ENCODE measurements at places on chromosomes 2 and 18.

DNA sequence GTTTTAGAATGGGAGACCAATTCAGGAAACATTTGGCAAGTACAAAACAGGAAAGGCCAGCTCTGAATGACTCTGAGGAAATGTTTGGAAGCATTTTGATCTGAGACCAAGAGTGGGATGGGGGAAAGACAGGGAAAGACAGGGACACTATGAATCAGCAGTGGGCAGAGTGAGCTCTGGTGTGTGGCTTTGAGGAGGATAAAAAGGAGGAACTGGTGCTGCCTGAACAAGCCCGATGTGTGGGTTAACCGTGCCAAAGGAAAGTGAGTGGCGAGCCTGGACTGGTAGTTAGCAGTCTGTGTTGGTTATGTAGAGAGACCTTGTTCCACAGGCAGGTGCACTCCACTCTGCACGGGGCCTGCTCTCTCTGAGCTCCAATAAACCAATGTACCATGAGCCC lies 5.3 kb downstream of the MFSD6 start:
- DNase-seq = no peak

GRCh38 chr2:241974851-241975592 lies 105.5 kb downstream of the RTP5 start:
- DNase-seq = no peak

- DNase-seq = no peak
Measured at GRCh38 chr18:28802546-28802945, 625.6 kb upstream of the CDH2 start.

DNA sequence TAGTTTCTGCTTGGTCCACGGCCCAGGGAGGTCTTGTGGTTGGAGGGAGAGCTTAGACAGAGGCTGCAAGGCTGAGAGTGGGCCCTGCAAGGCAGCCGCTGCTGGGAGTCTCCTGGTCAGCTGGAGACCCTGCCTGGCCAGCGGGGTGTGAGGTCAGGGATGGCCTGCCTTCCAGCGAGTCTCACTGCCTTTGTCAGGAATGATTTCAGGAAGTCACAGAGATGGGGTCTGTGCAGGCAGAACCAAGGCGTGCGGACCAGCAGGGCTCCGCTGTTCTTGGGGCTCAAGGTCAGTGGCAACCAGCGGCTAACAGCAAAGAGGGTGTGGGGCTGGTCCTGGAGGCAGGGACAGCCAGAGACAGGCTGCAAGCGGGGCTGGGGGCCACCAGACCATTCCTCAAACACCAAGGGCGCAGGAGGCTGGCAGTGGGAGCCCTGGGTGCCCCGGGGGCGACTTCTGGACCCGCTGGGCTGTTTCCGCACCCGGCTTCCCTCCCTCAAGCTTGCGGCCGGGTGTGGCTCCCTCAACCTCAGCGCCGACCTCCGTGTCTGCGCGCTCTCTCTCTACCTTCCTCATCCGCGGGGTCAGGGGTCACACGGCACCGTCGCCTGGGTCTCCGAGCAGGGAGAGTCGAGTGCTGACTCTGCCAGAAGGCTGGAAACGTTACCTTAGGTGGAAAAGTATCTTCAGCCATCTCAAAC lies 124.5 kb upstream of the CTDP1 start:
- DNase-seq = no peak

- peak; percentile 81 for DNase-seq
Measured at GRCh38 chr2:100620481-100620880, 57.7 kb downstream of the PDCL3 start.

DNA sequence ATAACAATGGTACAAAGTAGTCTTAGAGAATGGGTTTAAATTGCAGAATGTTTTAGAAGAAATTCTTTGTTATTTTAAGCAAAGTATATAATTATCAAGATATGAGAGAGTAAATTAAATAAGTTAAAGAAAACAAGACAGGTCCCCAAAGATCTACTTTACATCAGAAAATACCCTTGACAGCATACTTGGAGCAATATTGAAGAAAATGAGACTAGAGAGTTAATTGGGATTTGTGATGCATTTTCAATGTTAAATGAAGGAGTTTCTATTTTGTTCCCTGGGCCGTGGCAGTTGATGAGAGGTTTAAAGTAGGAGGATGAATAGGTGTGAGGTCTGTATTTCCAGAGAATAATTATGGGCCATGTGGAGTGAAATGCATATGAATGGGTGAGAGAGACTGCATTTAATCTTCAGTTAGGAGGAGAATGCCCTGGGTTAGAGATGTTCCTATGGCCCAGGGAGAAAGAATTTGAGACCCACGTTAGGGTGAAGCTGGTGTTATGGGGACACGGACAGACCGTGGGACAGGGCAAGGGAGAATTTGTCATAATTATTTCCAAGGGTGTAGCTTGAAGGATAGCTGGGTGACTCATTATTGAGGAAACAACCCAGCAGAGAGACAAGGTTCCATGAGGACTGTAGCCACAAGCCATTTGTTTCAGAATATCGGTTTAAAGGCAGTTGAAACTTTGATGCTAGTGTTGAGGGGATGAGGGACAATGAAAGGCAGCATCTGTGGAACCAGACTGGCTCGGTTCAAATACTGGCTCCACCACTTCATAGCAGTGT lies 22.7 kb downstream of the MGAT5 start:
- no peak for DNase-seq

- DNase-seq = no peak
Measured at GRCh38 chr2:105582952-105583660, 161.6 kb upstream of the NCK2 start.

- DNase-seq = no peak
Measured at GRCh38 chr2:237445611-237446337, 31.8 kb upstream of the COL6A3 start.

DNA sequence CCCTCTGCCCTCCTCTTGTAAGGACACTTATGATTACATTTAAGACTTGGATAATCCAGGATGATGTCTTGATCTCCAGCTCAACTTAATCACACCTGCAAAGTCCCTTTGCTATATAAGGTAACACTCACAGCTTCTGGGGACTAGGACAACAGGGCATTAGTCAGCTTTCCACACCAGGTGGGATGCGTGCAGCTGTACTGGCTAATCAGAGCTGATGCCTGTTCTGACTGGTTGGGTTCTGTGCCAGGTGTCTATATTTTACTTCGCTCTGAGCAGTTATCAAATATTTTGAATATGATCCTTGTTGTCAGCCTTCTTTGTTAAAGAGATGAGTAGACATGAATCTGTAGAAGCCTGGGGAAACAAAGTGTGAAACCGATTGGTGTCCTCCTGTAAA lies 115.5 kb upstream of the ATP8B1 start:
- no peak for DNase-seq

GRCh38 chr2:79162801-79163200 lies 3.2 kb upstream of the REG3A start:
- DNase-seq = no peak

GRCh38 chr2:219243291-219243761 lies 1.9 kb downstream of the GLB1L start:
- DNase-seq = no peak

DNA sequence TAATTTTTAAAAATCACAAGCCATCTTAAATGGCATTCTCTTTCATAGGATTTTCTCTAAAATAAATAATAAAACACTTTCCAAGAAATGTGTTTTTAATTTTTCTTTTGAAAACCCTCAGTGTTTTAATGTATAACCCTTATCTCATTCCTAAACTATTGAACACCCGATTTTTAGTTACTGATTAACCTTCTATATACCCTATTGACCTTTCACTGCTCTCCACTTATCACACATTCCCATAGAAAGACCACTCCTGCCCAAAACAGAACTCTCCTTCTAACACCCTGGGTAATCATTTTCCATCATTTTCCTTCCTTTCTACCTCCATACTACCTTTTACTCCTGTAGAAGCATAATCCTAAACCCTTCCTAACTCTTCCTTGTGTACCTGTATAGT lies 102.4 kb downstream of the EPC2 start:
- DNase-seq = no peak

- no peak for DNase-seq
Measured at GRCh38 chr2:62424899-62425298, 81.1 kb downstream of the TMEM17 start.

GRCh38 chr18:8422391-8422790 lies 186.8 kb upstream of the RAB12 start:
- no peak for DNase-seq

DNA sequence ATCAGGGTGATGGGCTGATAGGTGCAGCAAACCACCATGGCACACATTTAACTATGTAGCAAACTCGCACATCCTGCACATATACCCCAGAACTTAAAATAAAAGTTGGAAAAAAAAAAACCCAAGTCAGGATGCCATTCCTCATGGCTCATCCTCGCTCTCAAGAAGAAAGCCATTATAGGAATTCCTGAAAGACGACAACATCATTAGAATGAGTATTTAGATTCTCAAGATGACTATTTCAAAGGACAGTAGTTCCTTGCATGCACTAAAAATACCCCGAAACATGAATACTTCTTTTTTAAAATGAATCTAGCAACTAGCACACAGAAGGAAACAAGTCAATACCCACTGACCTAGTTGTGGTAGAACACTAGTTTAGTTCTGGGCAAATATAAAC lies 285.8 kb upstream of the REV1 start:
- DNase-seq = no peak

DNA sequence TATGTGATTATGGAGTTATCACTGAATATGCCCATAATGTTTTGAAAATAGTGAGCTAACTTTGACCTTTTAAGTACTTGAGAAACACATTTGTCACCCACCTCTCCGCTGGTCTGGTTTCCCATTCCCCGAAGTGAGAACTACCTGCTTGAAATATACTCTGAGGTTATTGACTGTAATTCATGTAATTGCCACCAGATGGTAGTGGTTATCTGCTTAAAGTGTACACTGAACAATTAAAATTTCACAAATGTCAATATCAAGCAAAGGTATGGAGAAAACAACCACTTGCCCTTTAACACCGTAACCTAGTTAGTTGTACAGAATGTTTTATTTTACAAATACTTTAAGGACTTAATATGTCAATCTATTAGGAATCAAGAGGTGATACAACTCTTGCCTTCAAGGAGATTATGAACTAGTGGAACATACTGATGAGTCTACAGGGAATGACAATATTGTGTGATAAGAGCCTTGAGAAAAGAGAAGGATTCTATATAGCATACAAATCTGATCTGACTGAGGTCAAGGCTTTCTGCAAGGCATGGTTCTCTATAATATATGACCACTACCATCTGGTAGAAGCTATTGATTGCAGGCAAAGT lies 316.8 kb upstream of the KCNH7 start:
- no peak for DNase-seq

GRCh38 chr2:637804-638203 lies 39.4 kb downstream of the TMEM18 start:
- DNase-seq = peak; percentile 50

GRCh38 chr2:64934530-64934929 lies 54.7 kb upstream of the SLC1A4 start:
- DNase-seq = no peak

- DNase-seq = no peak
Measured at GRCh38 chr2:240023792-240024191, 1.4 kb downstream of the NDUFA10 start.

GRCh38 chr2:231715499-231715837 lies 7.1 kb downstream of the PTMA start:
- no peak for DNase-seq

DNA sequence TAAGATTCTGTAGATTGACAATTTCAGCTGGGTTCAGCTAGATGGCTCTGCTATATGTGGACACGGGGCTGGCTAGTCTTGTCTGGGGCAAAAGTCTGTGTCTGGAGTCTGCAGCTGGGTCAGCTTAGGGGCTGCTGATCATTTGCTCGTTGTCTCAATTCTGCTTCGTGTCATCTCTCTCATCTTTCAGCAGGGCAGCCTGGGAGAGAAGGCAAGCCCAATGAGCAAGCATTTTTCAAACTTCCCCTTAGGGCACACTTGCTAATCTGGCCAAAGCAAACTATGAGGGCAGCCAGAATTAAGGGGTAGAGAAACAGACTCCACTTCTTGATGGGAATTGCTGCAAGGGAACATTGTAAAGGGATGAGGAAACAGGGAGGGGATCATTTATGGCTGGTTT lies 462.6 kb downstream of the SLC4A3 start:
- DNase-seq = no peak

DNA sequence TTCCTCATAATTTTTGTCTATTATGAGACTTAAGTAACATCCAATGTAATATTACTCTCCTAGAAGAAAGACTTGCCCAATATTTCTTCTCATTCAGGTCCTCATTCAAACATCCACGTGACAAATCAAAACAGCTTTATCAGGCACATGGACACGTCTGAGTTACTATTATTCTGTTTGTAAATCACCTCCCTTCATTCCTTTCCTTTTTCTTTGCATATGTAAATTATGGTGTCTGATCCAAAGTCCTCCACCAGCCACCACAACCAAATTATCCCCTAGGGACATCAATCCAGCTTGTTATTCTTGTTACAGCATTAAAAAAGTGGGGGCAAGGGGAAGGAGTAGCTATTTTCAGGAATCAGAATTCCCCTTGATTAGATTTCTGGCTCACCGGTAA lies 7.1 kb downstream of the TMEM163 start:
- DNase-seq = peak; percentile 39

GRCh38 chr2:197292619-197293018 lies 18.0 kb downstream of the ANKRD44 start:
- DNase-seq = no peak

- no peak for DNase-seq
Measured at GRCh38 chr2:192196421-192197194, 1.9 kb upstream of the TMEFF2 start.

DNA sequence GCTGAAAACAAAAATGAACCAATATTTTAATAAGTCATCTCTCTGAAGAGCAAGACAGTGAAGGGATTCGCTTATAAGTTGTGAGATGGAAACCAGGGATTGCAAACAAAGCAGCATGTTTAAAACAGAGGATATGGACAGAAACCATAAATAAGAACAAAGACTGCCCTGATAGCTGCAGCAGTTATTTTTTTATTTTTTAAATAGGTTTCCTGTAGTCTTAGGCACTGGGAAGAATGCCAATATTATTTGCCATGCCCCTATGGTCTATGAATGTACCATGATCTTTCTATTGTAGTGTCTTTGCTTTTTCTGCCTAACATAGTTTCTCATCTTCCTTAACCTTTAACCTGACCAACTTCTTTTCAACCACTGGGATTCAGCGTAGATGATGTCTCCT lies 1334.0 kb upstream of the NRXN1 start:
- DNase-seq = no peak

GRCh38 chr2:24626131-24626530 lies 135.1 kb downstream of the NCOA1 start:
- DNase-seq = no peak

DNA sequence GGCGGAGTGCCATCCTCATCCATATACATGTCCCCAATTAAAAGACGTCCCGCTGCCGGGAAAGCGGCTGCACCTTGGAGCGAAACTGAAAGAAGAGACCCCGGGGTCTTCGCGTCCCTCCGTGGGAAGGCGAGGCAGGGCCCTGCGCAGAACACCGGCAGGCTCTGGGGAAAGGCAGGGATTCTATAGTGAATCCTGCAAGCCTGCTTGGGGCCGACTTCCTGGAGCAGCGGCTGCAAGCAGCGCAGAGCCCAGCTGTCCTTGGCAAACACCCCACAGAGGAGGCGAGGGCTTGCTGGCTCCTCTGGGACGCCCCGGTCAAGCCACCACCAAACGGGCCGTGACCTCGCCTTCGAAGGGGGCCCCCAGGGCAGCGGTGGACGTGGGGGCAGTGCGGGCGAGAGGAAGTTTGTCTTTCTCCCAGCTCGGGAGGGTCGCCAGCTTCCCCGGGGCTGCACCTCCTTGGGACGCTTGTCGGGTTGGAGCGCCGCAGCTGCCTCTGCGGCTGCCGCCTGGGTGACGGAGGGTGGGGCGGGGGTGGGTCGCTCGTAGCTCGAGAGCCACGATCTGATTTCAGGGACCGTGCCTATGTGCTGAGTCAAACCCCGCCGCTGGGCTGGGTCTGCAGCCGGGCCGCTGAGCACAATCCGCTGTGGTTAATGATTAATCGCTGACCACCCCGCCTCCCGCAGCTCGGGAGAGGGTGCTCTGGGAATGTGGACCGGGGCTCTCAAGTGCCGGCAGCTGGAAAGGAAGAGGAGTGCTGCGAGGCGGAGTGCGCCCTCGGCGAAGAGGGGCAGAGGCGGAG lies 486 bp upstream of the GPR39 start:
- no peak for DNase-seq

Measured in esophagus muscularis mucosa (tissue), 4 donors.